CD4-positive, alpha-beta T cell (primary cell): ENCODE measurements at places on chromosomes 2 and 18.
A peak's percentile ranks its signal among the peaks of the same experiment; 100 is the strongest.

DNA sequence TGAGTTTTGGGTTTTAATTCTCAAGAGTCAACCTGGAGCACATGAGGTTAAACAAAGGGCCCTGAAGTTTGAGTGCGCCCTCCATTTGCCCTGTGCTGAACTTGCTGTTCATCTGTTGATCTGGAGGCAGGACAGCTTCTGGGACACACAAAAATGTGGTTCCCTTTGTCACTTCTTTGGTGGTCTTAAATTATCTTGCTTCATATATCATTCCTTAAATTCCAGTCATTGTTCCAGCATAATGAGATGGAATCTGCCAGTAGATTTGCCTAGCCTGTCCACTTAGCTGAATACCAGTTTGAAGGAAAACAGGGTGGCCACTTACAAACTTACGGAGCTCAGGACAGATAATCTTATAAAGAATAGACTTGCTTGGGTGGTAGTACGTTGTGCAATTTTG lies 916 bp downstream of the CETN1 start:
- H3K27me3 ChIP-seq = no peaks in the 10 kb centered on the region
- no peak for DNase-seq
- no peaks in the 10 kb centered on the region for H3K4me1 ChIP-seq

DNA sequence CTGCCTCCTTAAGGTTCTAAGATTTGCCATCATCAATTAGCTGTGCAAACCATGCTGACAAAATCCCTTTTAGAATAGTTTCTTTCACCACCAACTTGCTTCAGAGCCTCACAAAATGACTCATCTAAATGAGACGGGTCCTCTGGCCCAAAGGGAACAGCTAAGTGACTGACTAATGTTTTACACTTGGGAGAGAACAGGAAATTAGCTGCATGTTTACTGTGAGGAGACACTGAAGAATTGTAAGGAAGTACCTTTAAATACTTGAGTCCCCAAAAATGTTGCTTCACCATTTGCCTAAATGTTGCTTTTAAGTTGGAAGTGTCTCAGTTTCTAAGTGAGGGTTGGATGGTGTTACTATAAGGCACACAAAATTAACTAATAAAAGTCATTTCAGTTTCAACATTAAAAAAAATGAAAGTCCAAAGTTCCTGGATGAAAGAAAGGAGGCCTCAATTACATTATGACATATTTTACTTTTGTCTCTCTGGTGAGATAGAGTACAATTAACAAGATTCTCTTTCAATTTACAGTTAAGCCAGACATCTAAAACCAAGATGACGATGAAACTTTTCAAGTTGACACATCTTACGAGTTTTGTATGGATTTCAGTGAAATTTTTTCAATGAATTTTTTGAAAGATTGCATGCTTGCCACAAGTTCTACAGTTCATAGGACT lies 229.1 kb upstream of the FN1 start:
- H3K4me3 ChIP-seq = no peak overlapping the region
- H3K27ac ChIP-seq = no peak overlapping the region
- peak; percentile 38 for DNase-seq
- H3K27me3 ChIP-seq = no peaks in the 10 kb centered on the region

- no peak overlapping the region for H3K4me3 ChIP-seq
- H3K27ac ChIP-seq = no peak overlapping the region
- H3K27me3 ChIP-seq = no peaks in the 10 kb centered on the region
- DNase-seq = no peak
- no peaks in the 10 kb centered on the region for H3K36me3 ChIP-seq
Measured at GRCh38 chr2:43612944-43613343, 17.1 kb upstream of the THADA start.

DNA sequence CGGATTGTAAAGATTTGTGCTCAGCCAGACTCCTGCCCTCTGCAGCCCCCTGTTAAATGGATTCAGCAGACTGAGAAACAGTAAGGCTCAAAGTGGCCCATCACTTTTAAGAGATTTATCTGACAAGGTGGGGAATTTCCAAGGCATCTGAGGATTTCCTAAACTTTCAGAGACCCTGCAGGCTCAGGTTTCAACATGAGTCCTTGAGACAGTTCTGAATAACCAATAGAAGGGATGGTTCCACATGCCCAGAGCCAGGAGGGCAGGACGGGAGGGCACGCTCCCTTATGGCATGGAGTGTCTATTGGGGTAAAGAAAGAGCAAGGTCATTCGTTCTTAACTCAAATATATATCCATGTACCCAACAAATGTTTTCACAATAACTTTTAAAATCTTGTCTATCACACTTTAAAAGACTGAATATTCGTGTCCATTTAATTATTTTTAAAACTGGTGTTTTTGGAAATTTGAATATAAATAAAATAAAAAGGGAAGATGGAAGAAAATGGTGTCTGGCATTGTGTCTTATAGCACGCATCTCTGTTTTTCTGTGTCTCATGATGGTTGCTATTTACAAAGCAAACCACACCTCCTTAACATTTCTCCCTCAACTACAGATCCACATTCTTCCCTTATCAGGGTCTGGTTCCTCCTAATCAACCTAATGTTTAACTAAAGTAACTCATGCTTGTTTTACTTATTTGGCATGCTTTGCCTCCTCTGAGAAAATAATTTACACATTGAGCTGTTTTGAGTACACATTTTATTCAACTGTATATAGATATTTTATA lies 56.0 kb upstream of the DSG1 start:
- DNase-seq = no peak
- no peak overlapping the region for H3K27ac ChIP-seq
- no peak overlapping the region for H3K4me3 ChIP-seq
- H3K4me1 ChIP-seq = no peaks in the 10 kb centered on the region

GRCh38 chr18:48622911-48623431 lies 84.1 kb downstream of the CTIF start:
- no peak overlapping the region for H3K4me3 ChIP-seq
- no peaks in the 10 kb centered on the region for H3K4me1 ChIP-seq
- no peaks in the 10 kb centered on the region for H3K36me3 ChIP-seq
- no peak overlapping the region for H3K27ac ChIP-seq
- DNase-seq = no peak
- no peaks in the 10 kb centered on the region for H3K27me3 ChIP-seq
